ENCODE measurements at places on chromosomes 5 and 9. TPM values are rescaled to one million over a fixed set of nuclear protein-coding genes. Genes with fewer than 3 reads are reported as not detected.

The WDR38 gene
- not detected for total RNA-seq

- peak; percentile 59 for DNase-seq
- H3K27me3 ChIP-seq = no peaks in the 10 kb centered on the region
- peaks cover 18% of the 10 kb centered on the region for H3K4me1 ChIP-seq
- H3K4me3 ChIP-seq = peak overlapping the region; percentile 72
- no peaks in the 10 kb centered on the region for H3K36me3 ChIP-seq
- peak overlapping the region; percentile 58 for H3K27ac ChIP-seq
Observed at GRCh38 chr9:21995666-21996398, 1.2 kb downstream of the CDKN2B-AS1 start.

- H3K4me1 ChIP-seq = peaks cover 88% of the 10 kb centered on the region
- no peaks in the 10 kb centered on the region for H3K36me3 ChIP-seq
- H3K27ac ChIP-seq = peak overlapping the region; percentile 99
- H3K4me3 ChIP-seq = peak overlapping the region; percentile 61
- no peaks in the 10 kb centered on the region for H3K27me3 ChIP-seq
- DNase-seq = peak; percentile 96
Observed at GRCh38 chr9:129495620-129496472, 125.1 kb downstream of the C9orf50 start.

DNA sequence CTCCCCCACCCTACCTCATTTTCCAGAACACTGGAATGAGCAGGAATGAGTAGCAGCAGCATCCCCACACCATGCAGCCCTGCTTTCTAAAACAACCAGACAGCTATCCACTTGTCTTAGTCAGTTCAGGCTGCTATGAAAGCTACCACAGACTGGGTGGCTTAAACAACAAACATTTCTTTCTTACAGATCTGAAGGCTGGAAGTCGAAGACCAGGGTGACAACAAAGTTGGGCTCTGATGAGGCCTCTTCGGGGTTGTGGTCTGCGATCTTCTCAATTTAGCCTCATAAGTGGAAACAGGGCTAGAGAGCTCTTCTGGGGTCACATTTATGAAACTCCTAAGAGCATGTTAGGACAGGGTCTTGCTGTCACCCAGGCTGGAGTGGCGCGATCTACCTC lies 38.9 kb downstream of the LPAR1 start:
- H3K4me1 ChIP-seq = no peaks in the 10 kb centered on the region
- peak overlapping the region; percentile 34 for H3K27ac ChIP-seq
- no peak for DNase-seq
- no peaks in the 10 kb centered on the region for H3K36me3 ChIP-seq
- no peaks in the 10 kb centered on the region for H3K27me3 ChIP-seq

DNA sequence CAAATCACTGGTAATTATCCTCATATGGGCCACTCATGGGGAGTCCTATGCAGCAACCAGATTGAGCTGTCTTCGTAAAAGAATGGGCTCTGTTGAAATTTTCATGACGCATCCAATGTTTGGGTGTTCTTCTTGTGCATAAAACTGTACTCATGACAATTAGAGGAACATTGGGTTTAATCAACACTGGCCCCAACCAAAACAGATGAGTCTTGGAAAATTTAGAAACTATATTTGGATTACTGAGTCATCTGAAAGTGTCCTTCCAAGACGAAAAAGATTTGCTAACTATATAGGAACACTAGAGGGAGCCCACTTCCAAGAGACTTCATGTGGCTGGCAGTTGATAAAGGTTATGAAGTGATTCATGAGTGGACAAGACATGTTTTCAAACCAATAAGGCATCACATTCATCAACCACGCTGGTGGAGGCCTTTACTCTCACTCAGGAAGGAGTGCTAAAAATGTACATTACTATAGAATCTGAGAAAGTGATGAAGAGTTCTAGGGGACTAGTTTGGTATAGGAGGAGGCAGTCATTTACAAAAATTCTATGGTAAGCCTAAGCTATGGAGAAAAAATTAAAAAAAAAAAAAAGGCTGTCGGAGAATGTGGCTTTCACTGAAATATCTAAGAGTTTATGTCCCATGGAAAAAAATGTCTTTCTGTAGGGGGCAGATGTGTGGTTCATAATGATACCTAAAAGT lies 313.5 kb downstream of the PRDM9 start:
- H3K27me3 ChIP-seq = no peaks in the 10 kb centered on the region
- H3K4me3 ChIP-seq = no peak overlapping the region
- H3K4me1 ChIP-seq = no peaks in the 10 kb centered on the region
- no peak overlapping the region for H3K27ac ChIP-seq

The PDCD1LG2 gene
- 2.2 TPM for total RNA-seq

The SLC36A3 gene
- not detected for total RNA-seq

The SNAPC3 gene
- 23.9 TPM for total RNA-seq

GRCh38 chr5:3217771-3218495 lies 377.7 kb upstream of the IRX1 start:
- no peak overlapping the region for H3K27ac ChIP-seq
- H3K36me3 ChIP-seq = no peaks in the 10 kb centered on the region
- DNase-seq = peak; percentile 18
- no peak overlapping the region for H3K4me3 ChIP-seq

DNA sequence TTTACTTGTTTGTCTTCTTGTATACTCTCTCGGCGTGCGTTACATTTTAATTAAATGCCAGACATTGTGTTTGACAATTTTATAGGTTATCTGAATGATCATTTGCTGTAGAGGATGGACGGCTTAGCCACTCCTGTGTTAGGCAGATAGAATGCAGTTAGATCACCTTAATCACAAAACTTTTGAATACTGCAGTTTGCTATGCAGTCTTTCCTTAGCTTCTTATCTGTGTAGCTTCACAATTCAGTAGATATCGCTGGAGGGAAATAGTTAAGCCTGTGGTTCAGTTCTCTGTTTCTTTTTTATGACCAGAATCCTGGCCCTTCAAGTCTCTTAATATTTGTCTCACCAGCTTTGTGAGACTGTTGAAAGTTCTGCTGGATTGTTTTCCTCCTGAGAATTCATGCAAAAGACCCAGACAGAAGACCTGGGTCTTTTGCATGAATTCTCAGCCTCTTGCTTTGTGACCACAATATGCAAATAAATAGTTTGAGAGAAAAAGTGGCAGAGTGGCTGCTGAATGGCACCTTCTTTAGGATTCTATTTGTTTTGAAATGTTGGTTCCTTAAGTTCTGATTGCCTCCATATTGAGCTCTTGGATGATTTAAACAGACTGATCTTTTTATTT lies 40.2 kb downstream of the RASA1 start:
- no peak for DNase-seq
- no peak overlapping the region for H3K4me3 ChIP-seq
- H3K4me1 ChIP-seq = peaks cover 8% of the 10 kb centered on the region
- no peaks in the 10 kb centered on the region for H3K27me3 ChIP-seq

GRCh38 chr9:26863074-26863473 lies 29.5 kb downstream of the CAAP1 start:
- no peak overlapping the region for H3K4me3 ChIP-seq
- no peaks in the 10 kb centered on the region for H3K4me1 ChIP-seq
- H3K27ac ChIP-seq = no peak overlapping the region
- no peak for DNase-seq
- peaks cover 29% of the 10 kb centered on the region for H3K36me3 ChIP-seq

GRCh38 chr5:179797741-179798140 lies 4.0 kb downstream of the LTC4S start:
- DNase-seq = no peak
- H3K36me3 ChIP-seq = peaks cover 42% of the 10 kb centered on the region
- no peaks in the 10 kb centered on the region for H3K27me3 ChIP-seq
- no peak overlapping the region for H3K27ac ChIP-seq

DNA sequence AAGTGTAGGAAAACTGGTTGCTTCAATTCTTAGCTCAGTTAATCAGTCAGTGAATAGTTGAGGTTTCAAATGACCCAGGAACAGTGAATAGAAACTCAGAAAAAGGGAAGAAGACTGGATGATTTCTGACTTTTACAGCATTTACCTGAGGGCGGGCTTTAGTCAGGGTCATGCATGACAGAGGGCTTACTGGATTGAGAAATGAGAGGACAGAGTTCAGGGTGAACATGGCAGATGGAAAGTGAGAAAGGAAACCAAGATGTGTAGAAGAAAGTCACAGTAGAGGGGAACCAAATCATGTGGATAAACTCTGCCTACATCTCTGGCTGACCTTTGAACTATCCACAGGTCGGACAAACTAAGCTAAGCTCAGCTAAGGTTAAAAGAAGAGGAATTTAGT lies 596.0 kb downstream of the SEMA5A start:
- H3K4me3 ChIP-seq = no peak overlapping the region
- no peak for DNase-seq
- no peaks in the 10 kb centered on the region for H3K27me3 ChIP-seq

DNA sequence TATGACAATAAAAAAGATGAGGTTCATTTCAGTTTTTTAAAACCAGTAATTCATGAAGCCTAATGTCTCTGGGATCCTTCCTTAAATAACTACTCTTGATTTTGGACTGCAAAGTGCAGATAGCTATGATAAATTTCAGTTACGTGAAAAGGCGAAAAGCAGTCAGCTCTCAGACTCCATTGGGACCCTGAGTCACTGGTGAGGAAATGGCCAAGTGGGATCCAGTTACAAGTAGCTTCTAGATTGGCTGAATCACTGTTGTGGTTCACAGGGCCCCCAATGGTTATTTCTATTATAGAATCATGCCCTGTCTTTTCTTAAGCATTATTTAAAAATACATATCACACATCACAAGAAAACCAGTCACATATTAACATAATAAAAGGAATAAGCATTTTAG lies 31.1 kb upstream of the PPP3R2 start:
- no peak overlapping the region for H3K27ac ChIP-seq
- no peaks in the 10 kb centered on the region for H3K36me3 ChIP-seq

The SLC4A9 gene
- total RNA-seq = not detected

The TMEM174 gene
- total RNA-seq = not detected

GRCh38 chr9:34384368-34385165 lies 7.9 kb upstream of the MYORG start:
- H3K27me3 ChIP-seq = no peaks in the 10 kb centered on the region
- H3K36me3 ChIP-seq = no peaks in the 10 kb centered on the region

DNA sequence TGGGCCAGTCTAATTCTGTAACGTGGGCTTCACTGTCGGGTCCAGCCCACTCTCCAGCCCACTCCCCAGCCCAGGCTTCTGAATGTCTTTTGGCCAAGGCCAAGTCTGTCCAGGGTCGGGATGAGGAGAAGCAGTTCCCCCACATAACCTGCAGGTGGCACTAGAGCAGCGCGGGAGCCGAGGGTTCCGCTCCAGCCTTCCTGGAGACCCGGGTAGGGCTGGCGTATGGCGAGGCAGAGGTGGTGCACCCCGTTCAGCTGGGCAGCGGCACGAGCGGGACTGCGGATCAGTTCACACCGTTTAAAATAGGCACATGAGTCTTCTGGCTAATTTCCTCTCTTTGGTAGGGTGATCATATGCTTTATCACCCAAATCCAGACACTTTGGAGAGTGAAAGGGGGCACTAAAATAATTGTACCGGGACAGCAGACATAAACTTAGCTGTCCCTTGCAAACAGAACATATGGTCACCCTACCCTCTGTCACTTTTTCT lies 185.9 kb downstream of the MSX2 start:
- H3K4me1 ChIP-seq = no peaks in the 10 kb centered on the region
- peak; percentile 72 for DNase-seq
- H3K27me3 ChIP-seq = no peaks in the 10 kb centered on the region
- H3K36me3 ChIP-seq = no peaks in the 10 kb centered on the region
- peak overlapping the region; percentile 8 for H3K4me3 ChIP-seq
- no peak overlapping the region for H3K27ac ChIP-seq
